ENCODE measurements at places on chromosomes 4 and X.

DNA sequence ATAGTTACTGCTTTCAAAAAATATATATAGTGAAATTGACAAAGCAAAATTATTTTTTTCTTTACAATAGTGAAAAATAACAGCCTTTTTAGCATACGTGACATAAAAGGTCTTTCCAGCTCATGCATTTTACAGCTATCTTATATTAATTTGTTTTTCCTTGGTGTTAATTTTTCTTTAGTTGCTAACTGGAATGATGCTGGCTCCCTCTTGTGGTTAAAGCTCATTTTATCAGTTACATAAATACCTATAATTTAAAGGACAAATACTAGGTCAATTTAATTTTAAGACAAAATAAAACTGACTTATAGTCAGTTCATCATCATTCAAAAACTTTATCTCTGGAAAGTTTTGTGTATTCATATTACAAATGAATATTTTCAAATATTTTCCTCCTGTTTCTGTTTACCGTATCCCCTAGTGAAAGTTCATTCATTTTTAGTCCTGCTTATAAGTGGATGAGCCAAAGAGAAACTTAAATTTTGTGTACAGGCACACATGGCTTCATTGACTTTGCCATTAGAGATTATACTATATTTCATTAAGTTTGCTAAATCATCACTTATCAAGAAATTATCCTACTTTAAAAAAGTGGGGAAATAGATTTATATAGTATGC lies 9.9 kb upstream of the ANAPC4 start:
- DNase-seq: no peak

GRCh38 chrX:100695302-100695701 lies 36.6 kb downstream of the SYTL4 start:
- peak; percentile 25 for DNase-seq

DNA sequence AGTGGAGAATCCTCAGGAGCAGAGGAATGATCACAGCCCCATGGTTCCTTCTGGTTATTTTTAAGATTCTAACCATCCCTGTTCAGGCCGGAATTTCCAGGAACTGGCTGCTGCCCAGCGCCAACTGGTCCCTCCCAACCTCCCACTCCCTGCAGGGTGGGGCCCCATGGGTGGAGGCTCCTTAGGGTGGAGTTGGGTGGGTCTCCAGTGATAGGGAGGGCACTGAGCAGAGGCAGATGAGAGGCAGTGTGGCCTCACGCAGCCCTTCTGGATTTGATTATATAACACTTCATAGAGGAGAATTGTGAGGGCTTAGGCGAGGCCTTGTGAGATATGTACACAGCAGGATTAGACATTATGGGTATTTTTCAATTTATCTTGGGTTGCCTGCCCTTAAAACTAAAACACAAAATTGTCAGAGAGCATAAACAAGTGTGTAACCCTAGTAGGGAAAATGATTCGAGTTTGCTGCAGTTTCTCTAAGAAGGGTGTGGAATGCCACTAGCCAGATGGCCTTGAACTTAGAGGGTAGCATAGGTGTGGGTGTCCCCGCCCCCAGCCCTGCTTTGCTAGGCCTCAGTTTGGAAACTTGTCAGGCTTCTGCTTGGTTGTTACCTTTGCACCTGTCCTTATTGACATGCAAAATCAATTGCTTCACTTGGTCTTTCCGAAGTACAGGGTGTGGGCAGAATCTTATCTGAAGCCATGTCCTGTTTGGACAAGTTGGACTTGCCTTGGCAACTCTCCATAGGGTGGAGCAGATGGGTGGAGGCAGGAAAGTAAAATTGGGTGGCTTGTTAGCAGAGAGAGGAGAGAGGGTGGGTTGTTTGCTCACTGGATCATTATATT lies 9.4 kb downstream of the KLF3 start:
- no peak for DNase-seq

DNA sequence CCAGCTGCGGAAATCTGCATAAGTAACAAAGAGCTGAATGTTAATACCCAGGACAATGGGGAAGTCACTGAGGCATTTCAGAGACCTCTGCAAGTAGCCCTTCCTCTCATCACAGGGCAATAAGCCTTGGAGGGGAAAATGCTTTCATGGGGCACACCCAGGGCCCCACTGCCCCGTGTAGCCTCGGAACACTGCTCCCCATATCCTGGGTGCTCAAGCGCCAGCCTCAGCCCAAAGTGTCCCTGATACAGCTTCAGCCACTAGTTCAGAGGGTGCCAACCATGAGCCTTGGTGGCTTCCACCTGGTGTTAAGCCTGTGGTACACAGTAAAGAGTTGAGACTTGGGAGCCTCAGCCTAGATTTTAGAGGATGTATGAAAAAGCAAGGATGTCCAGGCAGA lies 402.8 kb upstream of the CXorf51A start:
- DNase-seq: no peak

DNA sequence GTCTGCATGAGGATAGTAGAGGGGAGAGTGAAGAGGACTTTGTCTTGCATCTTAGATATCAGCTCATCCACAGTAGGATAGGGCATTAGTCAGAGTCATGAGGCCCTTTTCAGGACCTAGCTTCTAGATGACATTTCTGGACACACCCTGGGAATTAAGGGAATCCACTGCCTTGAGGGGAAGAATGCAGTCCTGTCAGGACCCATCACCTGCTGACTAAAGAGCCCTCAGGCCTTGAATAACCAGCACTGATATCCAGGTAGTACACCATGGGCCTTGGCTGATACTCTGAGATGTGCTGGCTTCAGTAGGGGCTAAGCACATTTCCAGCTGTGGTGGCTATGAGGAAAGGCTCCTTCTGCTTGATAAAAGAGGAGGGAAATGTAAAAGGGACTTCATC lies 134.4 kb downstream of the EDA2R start:
- DNase-seq: no peak

DNA sequence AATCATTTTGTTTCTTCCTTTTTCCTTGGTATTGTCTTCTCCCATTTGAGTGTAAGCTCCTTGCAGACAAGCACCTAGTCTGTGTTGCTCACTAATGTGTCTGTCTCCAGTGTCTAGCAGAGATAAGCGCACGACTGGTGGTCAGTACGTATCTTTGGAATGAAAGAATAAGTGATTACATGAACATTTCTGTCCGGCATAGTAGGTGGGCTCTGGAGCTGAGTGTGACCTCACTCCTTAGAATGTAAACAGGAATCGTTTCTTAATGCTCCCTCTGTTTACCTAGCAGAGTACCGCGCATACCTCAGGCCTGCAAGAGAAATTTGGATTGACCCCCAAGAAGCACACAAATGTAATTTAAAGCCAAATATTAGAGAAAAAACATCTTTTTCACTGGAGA lies 235.4 kb downstream of the MAML3 start:
- no peak for DNase-seq

- DNase-seq: no peak
These were observed 73.2 kb downstream of the ENOX2 start for GRCh38 chrX:130829526-130830515.

DNA sequence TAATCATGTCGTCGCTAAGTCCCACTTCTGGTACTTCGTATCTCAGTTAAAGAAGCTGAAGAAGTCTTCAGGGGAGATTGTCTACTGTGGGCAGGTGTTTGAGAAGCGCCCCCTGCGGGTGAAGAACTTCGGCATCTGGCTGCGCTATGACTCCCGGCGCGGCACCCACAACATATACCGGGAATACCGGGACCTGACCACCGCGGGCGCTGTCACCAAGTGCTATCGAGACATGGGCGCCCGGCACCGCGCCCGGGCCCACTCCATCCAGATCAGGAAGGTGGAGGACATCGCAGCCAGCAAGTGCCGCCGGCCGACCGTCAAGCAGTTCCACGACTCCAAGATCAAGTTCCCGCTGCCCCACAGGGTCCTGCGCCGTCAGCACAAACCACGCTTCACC lies 11.3 kb downstream of the PNCK start:
- peak; percentile 62 for DNase-seq

DNA sequence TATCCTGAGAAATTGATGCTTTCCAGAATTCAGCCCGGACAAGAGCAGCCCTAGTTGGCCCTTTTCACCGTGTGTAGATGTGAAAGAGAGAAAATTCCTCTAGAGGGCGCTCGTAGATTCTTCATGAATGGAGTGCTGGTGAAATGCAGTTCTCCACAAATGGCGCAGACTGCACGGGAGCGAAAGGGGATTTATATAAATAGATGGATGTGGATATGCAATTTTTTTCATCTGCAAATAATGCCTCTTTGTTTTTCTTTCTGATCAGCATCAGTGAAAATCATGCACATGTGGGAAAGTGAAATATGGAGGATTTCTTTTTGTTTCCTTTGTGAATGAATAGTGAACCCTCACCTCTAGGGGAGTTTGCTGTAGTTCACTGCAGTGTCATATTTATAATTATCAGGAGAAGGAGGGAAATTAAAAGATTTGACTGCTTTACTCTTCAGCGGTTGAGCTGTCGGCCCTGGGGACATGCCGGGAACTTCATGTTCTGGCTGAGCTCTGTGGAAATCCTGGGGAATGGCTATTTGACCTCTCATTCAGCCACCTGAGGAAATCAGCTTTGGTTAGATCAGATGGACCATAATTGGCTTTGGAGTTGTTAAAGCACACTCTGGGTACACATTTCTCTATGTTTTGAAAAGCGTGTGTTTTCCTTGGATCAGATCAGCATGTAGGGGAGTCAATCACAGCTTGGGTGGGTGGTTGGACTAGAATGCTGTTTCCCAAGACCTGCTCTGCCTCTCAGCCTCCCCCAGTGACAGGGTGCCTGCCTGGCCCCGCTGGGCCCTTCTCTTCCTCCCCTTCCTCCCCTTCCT lies 115.0 kb upstream of the SHISA3 start:
- DNase-seq: peak; percentile 36

- no peak for DNase-seq
These were observed 84.4 kb downstream of the FBXW7 start for GRCh38 chr4:152451496-152451895.

- no peak for DNase-seq
These were observed 134.5 kb upstream of the TLL1 start for GRCh38 chr4:165738571-165738970.

GRCh38 chrX:2325076-2325784 lies 175.5 kb downstream of the DHRSX start:
- peak; percentile 14 for DNase-seq

GRCh38 chr4:85826060-85826678 lies 351.2 kb downstream of the ARHGAP24 start:
- no peak for DNase-seq
